ENCODE measurements at places on chromosomes 1 and 21.

DNA sequence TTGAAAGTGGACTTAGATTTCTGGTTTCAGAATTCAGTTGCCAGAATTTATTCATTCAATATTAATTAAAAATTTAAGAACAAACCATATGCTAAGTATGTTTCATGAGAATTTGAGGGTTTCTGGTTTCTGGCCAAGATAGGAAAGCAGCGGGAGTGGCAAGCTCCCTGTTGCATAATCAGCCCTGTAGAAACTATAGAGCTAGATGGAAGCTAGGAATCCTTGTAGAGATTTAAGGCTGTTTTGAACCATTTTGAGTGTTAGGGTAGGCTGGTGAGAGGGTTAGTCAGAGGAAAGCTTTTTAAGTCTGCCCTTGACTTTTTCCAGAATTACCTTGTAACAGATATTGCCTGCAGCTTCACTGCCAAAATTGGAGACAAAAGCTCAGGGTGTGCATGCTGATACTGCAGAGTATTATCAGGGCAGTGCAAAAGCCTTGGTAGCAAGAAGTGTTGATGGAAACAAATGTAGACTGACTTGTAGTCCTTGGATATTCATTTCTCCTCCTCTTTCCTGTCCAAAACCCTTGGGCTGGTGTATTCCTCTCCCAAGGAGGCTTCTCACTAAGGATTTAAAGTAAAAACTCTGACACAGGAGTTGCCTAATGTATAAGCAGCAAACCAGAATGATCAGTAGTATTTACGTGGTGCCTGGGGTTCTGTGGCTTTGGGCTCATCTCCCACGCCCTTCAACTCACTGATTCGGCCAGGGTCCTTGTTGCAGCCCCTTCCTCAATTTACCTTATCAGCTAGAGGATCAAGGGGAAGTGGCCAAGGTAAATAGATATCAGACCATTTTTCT, 12.6 kb upstream of the GIPC2 start:
- DNase-seq: no peak

DNA sequence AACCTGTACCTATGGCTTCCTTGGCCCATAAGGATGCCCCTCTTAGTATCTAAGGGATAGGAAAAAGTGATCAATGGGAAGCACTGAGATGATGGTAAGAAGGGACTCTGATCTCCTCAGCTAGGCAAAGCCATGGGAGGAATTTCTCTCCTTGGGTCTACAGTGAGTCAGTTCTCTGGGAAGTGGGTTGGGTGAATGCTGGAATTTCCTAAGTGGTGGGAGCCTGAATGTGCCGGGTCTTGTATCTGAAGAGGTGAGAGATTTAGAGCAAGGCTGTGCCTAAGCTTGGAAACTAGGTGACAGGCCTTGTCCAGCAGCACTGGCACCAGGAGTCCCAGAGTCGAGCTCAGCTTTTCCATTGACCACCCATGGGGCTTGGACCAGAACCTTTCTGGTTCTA, 96.3 kb upstream of the SLC2A1 start:
- DNase-seq: no peak

- DNase-seq: no peak
Measured at GRCh38 chr1:22053861-22054770, 1.6 kb downstream of the CDC42 start.

DNA sequence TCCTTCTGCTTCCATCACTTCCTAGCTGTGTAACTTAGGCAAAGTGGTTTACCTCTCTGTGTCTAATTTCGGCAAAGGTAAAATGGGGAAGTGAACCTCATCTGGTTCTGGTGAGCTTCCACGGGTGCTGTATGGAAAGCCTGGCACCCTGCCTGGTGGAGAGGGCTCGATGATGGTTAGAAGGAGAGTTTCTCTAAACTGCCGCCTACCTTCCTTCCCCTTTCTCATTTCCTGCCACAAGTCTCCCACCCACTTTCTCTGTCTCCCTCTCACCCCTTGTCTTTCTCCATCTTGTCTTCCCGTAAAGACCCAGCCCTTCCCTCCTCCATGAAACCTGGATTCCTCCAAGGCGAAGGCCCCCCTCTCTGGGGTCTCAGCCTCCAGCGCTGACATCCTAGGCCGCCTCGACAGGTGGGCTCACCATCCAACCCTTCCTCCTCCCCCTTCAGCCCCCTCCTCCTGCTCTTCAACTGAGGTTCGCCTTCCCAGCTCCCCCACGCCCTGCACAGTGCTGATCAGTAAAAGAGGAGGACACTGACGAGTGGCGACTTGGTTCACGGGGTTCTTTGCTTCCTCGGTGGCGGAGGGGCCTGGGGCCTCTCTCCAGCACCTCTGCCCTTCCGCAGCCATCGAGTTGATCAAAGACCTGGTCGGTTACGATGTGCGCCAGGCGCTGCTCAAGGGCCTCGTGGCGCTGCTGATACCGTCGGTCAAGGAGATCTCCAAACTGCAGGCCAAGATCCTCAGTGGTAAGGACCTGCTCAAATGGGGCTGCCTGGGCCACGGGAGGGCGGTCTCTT, 7.3 kb downstream of the RNU5D-1 start:
- no peak for DNase-seq

GRCh38 chr21:27314131-27314530, 347.2 kb upstream of the ADAMTS5 start:
- DNase-seq: no peak
